Memory B cell (primary cell): ENCODE measurements at places on chromosomes 5 and 9.

DNA sequence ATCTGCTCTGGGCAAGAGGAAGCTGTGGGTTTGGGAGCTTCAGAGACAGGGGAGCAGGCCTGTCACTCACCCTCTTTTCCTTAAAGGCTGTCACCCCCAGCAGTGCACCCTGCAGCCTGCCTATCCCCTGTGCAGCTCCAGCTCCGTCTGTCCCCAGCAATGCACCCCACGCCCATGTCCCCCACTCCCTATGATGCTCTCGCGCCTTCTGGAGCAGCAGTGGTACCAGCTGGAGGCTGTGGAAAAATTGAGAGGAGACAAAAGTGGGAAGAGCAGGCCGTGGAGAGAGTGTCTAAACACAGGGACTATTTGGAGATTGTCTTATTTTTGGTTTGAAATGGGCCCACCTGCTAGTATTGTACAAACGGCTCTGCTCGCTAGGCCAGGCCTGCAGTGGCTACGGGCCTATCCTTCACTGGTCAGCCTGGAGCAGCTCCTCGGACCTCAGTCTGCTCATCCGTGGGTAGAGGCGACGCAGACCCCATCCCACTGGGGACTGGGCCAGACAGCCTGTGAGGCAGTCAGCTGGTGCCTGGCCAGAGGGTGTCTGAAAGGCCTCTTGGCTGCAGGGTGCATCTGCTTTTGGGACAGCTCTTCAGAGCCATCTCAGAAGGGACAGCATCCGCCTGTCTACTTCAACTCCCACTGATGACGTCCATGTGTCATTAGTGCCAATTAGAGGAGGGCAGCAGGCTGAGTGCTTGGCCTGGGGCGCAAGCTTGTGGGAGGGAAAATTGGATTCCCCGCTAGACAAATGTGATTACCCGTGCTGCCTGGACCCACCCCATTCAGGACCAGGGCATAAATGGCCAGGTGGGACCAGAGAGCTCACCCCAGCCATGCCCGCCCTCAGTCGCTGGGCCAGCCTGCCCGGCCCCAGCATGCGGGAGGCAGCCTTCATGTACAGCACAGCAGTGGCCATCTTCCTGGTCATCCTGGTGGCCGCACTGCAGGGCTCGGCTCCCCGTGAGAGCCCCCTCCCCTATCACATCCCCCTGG, at the start of gene DBH:
DBH (plus strand) TSS at position 831 of the 999 bp plus-strand sequence; CDS start at position 840, 9 bp downstream.
- no peak for DNase-seq

DNA sequence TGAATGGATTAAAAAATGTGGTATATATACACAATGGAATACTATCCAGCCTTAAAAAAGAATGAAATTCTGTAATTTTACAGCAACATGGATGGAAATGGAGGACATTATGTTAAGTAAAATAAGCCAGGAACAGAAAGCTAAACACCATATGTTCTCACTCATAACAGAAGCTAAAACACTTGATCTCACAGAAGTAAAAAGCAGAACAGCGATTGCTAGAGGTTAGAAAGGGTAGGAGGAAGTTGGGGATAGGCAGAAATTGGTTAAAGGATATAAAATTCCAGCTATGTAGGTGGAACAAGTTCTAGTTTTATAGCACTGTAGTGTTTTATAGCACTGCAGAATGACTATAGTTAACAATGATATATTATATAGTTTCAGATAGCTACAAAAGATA, 15.8 kb downstream of the MARCHF3 start:
- DNase-seq, result no peak

DNA sequence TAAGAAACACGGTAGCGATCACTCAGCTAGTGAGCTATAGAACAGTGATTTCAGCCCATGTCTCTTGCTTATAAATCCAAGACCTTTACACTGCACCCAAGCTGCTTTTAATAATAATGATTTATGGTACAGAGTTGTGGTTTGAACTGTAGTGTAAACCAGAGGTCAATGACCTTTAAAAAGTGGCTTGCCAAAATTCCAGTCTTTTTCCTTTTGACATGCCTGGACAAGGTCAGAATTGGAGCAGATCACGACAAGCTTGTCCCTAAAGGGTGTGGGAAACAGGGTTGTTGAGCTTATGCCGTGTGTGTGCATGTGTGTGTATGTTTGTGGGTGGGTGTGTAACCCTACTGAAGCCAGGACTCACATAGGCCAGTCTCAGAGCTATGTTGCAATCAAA, 225.3 kb upstream of the CLINT1 start:
- no peak for DNase-seq

- no peak for DNase-seq
Measured at GRCh38 chr5:171978519-171978918, 27.9 kb downstream of the FBXW11 start.

DNA sequence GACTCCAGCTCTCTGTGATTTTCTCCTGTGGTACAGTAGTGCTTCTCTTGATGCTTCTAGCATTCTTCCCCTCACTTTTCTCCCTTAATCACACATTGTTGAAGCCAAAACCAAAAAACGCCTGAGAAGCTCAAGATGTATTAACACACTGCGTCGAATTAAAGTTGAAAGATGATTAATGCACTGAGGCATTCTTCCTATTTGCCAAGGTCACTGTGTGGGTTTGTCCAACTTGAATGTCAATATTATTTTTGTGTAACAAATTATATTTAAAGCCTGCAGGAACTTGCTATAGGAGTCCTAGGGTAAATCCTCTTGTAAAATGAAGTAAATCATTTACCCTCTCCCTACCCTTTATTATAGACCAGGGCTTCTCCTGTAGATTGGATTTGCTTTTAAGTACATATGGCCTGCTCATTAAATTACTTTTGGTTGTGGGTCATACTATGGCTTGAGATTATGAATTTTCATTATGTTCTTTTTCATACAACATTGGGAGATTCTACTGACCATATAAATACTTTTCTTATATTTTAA, 68.1 kb downstream of the GDA start:
- DNase-seq, result no peak

- no peak for DNase-seq
Measured at GRCh38 chr5:94308442-94308841, 310.0 kb downstream of the KIAA0825 start.

GRCh38 chr5:154603953-154604679, 126.1 kb upstream of the HAND1 start:
- no peak for DNase-seq

- DNase-seq, result no peak
Measured at GRCh38 chr9:124278054-124278540, 20.3 kb downstream of the NEK6 start.

DNA sequence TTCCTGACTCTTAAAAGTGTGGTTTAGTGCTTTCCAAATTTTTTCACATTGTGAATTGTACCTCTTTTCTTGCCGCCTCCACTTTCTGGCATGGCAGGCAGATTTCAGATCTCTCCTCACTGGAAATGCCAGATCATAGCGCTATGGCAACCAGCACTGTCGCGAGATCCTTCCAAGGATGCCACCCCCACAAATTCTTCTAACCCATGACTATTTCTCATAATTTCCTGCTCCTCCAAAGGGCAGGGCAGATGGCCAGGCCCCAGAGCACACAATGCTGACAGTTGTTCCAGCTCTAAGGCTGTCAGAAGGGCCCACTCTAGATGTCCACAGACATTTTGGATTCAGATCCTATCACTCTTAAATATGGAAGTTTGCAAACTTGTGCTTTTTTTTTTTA, 446.2 kb upstream of the RIOK2 start:
- no peak for DNase-seq

DNA sequence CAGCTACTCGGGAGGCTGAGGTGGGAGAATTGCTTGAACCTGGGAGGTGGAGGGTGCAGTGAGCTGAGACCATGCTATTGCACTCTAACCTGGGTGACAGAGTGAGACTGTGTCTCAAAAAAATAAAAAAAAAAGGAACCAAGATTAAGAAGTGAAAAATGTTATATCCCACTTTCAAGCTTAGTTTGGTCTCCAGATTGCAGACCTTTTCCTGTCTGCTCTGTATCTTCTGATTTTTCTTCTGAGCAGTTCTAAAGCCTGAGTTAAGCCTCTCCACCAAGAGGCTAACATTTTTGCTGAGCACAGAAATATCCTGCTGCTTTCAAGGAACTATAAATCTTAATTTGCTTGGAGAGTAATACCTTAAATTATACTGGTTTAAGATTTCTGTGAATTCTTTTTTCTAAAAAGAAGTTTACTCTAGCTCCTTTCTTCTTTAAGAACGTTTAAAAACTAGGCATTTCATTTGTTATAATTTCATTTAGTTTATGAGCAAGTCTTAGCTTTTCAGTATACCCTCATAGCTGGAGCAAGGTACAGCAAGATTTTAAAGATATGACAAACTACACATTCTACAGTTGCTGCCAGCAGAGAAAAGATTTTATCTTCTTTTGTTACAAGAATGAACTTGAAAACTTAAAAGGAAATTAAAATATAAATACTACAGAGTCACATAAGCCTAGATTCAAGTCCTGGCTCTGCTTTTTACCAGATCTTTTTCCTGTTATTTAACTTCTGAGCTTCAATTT, 55.0 kb downstream of the GARNL3 start:
- no peak for DNase-seq

GRCh38 chr9:95506428-95506677, 10.4 kb downstream of the PTCH1 start:
- DNase-seq, result peak; percentile 48
